DND-41 (cell line): ENCODE measurements at places on chromosomes 5 and 9.

DNA sequence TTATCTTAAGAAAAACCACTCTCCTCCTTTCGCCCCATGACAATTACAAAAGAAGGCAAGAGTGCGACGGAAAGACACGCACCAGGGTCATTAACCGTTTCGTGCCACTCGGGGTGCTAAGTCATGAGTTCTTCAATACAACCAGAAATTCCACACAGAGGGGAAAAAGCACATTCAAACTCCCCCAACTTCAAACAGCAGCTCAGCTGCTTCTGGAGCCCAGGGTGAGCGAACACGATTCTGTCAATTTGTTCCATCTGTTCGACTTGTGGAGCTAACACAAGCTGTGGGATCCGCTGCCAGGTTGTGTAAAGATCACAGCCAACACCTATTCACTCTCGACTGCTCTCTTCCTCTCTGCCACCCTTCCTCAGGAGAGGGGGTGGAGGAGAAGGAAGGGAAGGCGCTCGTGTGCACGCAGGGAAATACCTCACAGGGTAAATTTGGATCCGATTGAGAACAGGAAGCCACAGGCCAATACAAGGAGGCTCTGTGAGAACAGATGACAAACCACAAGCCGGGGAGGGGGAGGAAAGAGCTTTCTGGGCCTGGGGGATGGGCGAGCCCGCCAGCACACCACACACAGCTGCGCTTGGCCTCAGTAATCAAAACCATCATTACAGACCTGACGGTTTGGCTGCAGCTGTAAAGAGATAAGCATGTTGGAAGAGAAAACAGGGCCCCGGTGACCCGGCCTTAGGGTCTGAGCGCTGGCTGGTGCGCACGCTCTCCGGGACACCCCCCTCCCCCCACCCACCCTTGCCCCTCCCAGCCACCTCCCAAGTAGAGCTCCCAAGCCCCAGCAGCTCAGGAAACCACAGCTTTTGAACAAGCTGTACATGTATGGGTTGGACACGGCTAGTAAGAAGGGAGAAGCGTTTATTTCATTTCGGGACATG is 54.3 kb downstream of the PTCH1 start:
- no peak overlapping the region for H3K4me3 ChIP-seq
- H3K36me3 ChIP-seq: no peaks in the 10 kb centered on the region
- DNase-seq: peak; percentile 95
- H3K4me1 ChIP-seq: peaks cover 27% of the 10 kb centered on the region

GRCh38 chr5:61569353-61569752 is 237.3 kb downstream of the ZSWIM6 start:
- DNase-seq: no peak
- no peaks in the 10 kb centered on the region for H3K27me3 ChIP-seq
- H3K4me3 ChIP-seq: no peak overlapping the region
- H3K4me1 ChIP-seq: no peaks in the 10 kb centered on the region
- no peaks in the 10 kb centered on the region for H3K36me3 ChIP-seq
- no peak overlapping the region for H3K27ac ChIP-seq

DNA sequence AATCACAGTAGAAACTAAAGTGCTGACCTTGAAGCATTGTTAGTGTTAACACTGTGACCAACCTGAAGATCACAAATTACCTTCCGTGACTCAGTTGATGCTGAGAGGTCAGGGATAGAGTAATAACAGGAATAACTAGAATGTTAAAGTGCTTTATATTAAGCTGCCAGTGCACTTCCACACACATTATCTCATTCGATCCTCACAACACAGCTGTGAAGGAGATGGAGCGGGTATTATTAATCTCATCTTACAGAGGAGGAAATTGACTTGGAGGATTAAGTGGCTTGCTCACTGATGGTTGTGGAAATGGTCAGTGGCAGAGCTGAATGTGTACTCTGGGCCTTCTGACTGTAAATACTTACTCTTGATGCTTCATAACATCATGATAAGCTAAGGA is 252.5 kb upstream of the DMRT1 start:
- H3K36me3 ChIP-seq: no peaks in the 10 kb centered on the region
- no peak overlapping the region for H3K27ac ChIP-seq
- H3K4me1 ChIP-seq: no peaks in the 10 kb centered on the region
- no peak overlapping the region for H3K4me3 ChIP-seq

- H3K27ac ChIP-seq: no peak overlapping the region
- no peaks in the 10 kb centered on the region for H3K36me3 ChIP-seq
- no peaks in the 10 kb centered on the region for H3K27me3 ChIP-seq
- H3K4me3 ChIP-seq: no peak overlapping the region
- no peaks in the 10 kb centered on the region for H3K4me1 ChIP-seq
These were observed 108.8 kb downstream of the TENT4A start for GRCh38 chr5:6822068-6822467.

- no peak for DNase-seq
- H3K27me3 ChIP-seq: no peaks in the 10 kb centered on the region
- peak overlapping the region; percentile 85 for H3K27ac ChIP-seq
- H3K4me3 ChIP-seq: peak overlapping the region; percentile 72
- H3K36me3 ChIP-seq: peaks cover 57% of the 10 kb centered on the region
These were observed 313 bp downstream of the BRIX1 start for GRCh38 chr5:34915856-34916192.

- no peaks in the 10 kb centered on the region for H3K36me3 ChIP-seq
- DNase-seq: no peak
- H3K4me1 ChIP-seq: no peaks in the 10 kb centered on the region
These were observed 607.9 kb downstream of the SLCO4C1 start for GRCh38 chr5:101688156-101688555.

GRCh38 chr5:150615141-150615699 is 25.2 kb upstream of the SYNPO start:
- H3K4me3 ChIP-seq: no peak overlapping the region
- H3K27ac ChIP-seq: no peak overlapping the region
- DNase-seq: no peak

- no peak for DNase-seq
- H3K4me1 ChIP-seq: no peaks in the 10 kb centered on the region
- no peaks in the 10 kb centered on the region for H3K36me3 ChIP-seq
- no peak overlapping the region for H3K27ac ChIP-seq
- no peak overlapping the region for H3K4me3 ChIP-seq
These were observed 21.5 kb upstream of the RFK start for GRCh38 chr9:76415731-76416130.

GRCh38 chr9:124262649-124262972 is 4.9 kb downstream of the NEK6 start:
- no peaks in the 10 kb centered on the region for H3K4me1 ChIP-seq
- H3K27ac ChIP-seq: no peak overlapping the region
- DNase-seq: no peak
- H3K4me3 ChIP-seq: no peak overlapping the region
- H3K27me3 ChIP-seq: no peaks in the 10 kb centered on the region
- H3K36me3 ChIP-seq: no peaks in the 10 kb centered on the region

- no peak overlapping the region for H3K27ac ChIP-seq
- H3K4me3 ChIP-seq: peak overlapping the region; percentile 45
- H3K36me3 ChIP-seq: no peaks in the 10 kb centered on the region
- peaks cover 7% of the 10 kb centered on the region for H3K4me1 ChIP-seq
- peaks cover 29% of the 10 kb centered on the region for H3K27me3 ChIP-seq
These were observed 102.5 kb upstream of the GABRP start for GRCh38 chr5:170681013-170681433.
